ENCODE measurements at places on chromosomes 11 and 22.

DNA sequence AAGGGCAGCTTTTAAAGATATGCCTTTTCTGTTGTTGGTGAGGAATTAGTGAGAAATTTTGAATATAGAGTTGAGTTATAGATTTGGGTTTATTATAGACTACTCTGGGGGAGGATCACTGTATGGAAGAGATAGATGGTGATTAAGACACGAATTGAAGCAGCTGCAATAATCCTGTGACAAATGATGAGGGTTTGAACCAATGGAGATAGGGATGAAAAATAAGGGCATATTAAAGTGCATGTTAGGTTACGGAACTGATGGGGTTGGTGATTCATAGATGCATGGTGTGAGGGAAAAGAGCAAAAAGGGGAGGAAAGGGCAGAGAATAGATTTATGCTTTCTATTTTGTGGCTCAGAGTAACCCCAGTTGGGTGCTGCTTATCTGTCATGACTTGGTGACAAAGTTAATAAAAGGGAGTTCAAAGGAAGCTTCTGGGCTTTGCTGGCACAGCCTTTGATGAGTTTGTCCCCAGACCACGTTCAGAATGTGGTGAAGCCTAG lies 11.8 kb downstream of the C11orf87 start:
- no peak for DNase-seq

DNA sequence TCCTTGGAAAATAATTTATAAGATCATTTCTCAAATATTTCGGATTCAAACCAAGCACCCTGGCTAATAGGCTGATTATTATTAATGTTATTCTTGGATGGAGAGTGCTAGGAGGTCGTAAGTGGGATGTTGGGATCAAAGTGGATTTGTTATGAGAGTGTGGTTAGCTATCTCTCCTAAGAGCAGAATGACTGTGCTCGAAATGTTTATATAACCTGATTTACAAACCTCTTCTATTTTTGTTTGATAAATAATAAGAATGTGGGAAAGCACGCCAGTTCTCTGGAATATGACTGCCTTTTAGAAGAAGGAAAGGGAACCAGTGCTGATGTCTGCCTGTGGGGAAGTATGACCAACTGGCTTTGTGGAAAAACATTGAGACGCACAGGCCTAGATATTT lies 527.5 kb downstream of the NTM start:
- DNase-seq = no peak

- no peak for DNase-seq
These were observed 405.7 kb downstream of the AASDHPPT start for GRCh38 chr11:106482917-106483785.

- no peak for DNase-seq
These were observed 87.1 kb upstream of the CSNK2A3 start for GRCh38 chr11:11440144-11440543.

- DNase-seq = no peak
These were observed 3.0 kb downstream of the C11orf68 start for GRCh38 chr11:65915821-65916251.

DNA sequence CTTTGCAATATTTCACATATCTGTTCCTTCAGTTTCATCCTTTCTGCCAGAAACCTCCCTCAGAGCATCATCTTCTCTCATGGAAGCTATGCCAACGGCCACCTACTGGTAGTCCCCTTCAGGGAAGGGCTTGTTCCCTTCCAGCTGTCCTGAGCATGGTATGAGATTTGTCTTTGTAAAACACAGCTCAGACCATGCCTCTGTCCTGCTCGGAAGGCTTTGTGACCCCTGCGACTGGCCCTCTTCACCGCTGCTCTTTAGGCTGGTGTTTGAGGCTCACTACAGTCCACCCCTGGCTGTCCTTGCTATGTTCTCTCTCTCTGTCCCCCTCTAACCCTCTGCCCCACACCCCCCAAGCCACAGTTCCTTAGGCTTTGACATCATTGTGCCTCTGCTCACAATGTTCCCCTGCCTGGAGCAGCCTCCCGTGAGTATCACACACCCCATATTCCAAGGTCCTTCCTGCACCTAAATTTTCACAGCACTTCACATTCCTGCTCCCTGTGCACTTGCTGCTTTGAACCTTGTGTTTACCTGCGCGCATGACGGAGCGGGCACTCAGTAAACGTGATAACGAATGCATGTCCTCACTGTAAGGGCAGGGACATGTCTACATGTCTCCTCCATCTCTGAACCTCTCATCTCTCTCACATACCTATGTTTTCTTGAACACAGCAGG lies 24.0 kb upstream of the ACER3 start:
- no peak for DNase-seq
